ENCODE measurements at places on chromosomes 2 and 18.

DNA sequence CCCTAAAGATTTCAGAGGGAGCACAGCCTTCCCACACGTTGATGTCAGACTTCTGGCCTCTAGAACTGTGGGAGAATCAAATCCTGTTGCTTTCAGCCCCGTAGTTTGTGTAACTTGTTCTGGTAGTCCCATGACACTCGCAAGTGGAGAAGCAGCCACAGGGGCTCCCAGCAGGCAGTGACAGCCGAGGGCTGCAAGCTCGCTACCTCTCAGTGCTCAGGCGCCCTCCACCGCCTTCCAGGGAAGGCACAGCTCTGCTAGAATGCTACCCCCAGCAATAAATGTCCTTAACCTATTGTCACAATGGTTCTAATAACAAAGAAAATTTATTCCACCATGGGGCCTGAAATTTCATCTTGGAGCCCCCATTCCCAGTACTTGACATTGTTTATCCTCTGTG, 143.1 kb upstream of the ZNF236 start:
- DNase-seq: no peak

DNA sequence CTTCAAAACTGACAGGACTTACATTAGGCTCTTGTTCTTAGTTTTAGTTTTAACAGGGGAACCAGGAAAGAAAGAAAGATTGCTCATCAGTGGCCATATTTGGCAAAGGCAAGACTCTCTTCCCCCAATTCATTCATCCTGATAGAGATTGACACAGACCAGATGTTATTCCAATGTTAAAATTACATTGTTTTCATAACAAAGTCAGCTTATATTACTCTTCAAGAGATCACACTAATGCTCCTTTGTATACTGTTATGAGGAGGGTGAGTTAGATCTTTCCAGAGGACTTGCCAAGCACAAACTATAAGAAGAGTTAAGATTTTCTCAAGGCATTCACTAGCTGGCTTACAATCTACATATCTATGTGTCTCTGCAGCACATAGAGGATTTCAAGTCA, 252.1 kb downstream of the SLC8A1 start:
- no peak for DNase-seq

- no peak for DNase-seq
Measured at GRCh38 chr2:100781523-100782379, 38.2 kb upstream of the NPAS2 start.

- no peak for DNase-seq
Measured at GRCh38 chr2:240123821-240124650, 12.1 kb downstream of the COPS9 start.

- no peak for DNase-seq
Measured at GRCh38 chr2:148177559-148177958, 156.7 kb downstream of the MBD5 start.

- no peak for DNase-seq
Measured at GRCh38 chr2:220885593-220885992, 686.5 kb downstream of the EPHA4 start.

DNA sequence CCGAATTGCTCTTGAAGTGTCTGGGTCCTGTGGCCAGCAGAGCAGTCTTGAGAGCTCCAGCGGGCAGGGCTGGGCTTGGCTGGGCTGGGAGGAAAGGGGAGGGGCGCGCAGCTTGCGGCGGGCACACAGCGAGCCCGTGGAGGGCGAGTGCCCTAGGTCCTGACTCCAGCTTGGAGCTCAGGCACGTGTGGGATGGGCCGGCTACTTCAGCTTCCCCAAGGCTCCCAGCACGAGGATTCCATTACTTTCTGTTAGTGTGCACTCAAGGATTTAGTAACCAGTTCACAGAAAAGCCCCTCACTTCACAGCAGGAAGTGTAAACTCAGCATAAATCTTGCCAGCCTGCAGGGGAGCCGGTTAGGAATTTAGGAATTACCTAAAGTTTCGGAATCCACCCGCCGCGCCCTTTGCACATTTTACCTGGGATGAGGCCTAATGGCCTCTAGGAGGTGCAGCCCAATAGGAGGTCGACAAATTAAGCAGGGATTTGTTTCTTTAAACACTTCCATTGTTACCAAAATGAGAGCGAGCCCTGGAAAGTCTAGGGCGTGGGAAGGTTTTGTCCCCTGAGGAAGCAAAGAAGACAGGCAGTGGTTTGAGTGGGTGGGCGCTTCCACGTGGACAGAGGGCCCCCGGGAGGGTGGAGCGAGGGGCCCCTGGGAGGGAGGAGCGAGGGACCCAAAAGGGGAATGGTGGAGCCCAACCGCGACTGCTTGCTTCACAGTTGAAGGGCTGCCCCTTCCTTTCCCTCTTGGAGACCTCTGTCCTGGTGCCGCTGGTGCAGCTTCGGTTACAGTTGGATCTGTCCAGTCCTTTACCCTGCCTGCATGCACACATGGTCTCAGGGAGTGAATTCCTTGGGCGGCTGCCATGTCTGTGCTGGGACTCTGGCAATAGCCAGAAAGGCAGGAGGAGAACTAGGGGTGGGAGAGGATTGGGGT, 93.3 kb downstream of the CTAGE1 start:
- no peak for DNase-seq

DNA sequence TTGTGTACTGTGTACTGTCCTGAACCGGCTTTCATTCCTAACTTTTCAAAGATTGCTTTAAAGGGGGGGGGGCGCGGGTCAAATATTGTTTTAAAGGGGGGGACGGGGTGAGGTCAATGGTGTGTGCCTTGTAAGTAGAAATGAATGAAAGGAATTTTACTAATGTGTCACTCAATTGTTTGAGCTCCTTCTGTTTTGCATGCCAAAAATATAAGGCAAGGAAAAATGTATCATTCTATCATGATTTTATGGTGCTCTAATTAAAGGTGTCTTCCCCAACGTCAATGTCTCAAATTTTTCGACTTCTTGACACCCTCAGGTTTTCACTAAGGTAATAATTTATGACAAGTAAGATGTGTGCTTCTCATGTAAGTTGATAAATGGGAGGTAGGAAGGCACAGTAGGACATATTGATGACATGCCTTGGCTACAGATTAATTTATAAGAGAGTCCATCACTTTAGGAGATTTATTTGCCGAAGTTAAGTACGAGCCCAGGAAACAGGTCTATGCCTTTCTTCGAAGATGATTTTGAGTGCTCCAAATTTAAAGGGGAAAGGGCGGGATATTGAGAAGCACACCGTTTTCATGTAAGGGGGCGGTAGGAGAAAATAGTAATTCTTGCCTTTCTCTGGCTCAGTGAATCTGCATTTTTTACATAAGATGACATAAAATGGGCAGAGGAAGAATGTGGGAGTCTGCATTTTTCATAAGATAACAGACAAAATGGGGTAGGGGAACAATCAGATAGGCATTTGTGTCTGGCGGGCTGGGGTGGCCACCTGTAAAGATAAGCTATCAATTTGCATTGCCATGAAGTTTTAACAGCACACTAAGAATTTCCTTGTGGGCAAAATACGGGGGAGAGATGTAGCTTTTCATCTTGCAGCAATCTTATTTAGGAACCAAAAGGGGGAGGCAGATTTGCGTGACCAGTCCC, 1.2 kb upstream of the TRAPPC8 start:
- DNase-seq: peak; percentile 31

- no peak for DNase-seq
Measured at GRCh38 chr2:212975333-212975732, 176.1 kb downstream of the IKZF2 start.

- peak; percentile 92 for DNase-seq
Measured at GRCh38 chr2:208466151-208466919, 59.7 kb downstream of the PTH2R start.

- no peak for DNase-seq
Measured at GRCh38 chr2:44931198-44931780, 10.2 kb upstream of the SIX3 start.

- no peak for DNase-seq
Measured at GRCh38 chr2:25044990-25045389, 3.1 kb downstream of the EFR3B start.

- no peak for DNase-seq
Measured at GRCh38 chr2:74401891-74402290, 19.5 kb downstream of the C2orf81 start.

GRCh38 chr2:101766871-101767739, 69.6 kb downstream of the MAP4K4 start:
- no peak for DNase-seq

All from hematopoietic multipotent progenitor cell treated with erythropoietin and hydrocortisone succinate and interleukin-3 and kit ligand, for 8 days (in vitro differentiated cells).